ENCODE measurements at places on chromosomes 4 and X. TPM values are rescaled to one million over a fixed set of nuclear protein-coding genes. Genes with fewer than 3 reads are reported as not detected.

The LANCL3 gene
- 0.31 TPM for total RNA-seq

The C4orf54 gene
- 3.2 TPM for total RNA-seq

The RPL34 gene
- 795 TPM for total RNA-seq

The CSAG2 gene
- total RNA-seq = not detected

The ABCG2 gene
- total RNA-seq = 1.6 TPM
